Fibroblast of lung (primary cell): ENCODE measurements at places on chromosomes 3 and 15. TPM values are rescaled to one million over a fixed set of nuclear protein-coding genes. Genes with fewer than 3 reads are reported as not detected.
A peak's percentile ranks its signal among the peaks of the same experiment; 100 is the strongest.

Gene PTPRG
- total RNA-seq = 64.5 and 97.9 TPM in 2 replicates

Gene EPHA3
- 0.26 and 0.99 TPM in 2 replicates for total RNA-seq

Gene SEMA3G
- under 0.01 and 0.17 TPM in 2 replicates for total RNA-seq

Gene HYPK
- 8.6 and 9.2 TPM in 2 replicates for total RNA-seq

Gene CHRFAM7A
- total RNA-seq = 0.26 and 0.66 TPM in 2 replicates

Gene ZNF80
- total RNA-seq = not detected in 2 replicates

Gene PTH1R
- 3.3 and 4.3 TPM in 2 replicates for total RNA-seq

Gene UROC1
- not detected in 2 replicates for total RNA-seq

Gene RASGRP1
- not detected in 2 replicates for total RNA-seq

Gene HYAL3
- 5.6 and 7.4 TPM in 2 replicates for total RNA-seq

Gene SNRPN
- 139 and 163 TPM in 2 replicates for total RNA-seq

Gene PGBD4
- 2.6 and 3.0 TPM in 2 replicates for total RNA-seq

GRCh38 chr3:158354713-158355112 is 216.3 kb upstream of the MLF1 start:
- no peak for DNase-seq

GRCh38 chr3:42194943-42195510 is 71.0 kb downstream of the CCK start:
- no peak for DNase-seq

- DNase-seq = peak; percentile 53
Observed at GRCh38 chr3:132253262-132253878, 63.8 kb upstream of the ACP3 start.

DNA sequence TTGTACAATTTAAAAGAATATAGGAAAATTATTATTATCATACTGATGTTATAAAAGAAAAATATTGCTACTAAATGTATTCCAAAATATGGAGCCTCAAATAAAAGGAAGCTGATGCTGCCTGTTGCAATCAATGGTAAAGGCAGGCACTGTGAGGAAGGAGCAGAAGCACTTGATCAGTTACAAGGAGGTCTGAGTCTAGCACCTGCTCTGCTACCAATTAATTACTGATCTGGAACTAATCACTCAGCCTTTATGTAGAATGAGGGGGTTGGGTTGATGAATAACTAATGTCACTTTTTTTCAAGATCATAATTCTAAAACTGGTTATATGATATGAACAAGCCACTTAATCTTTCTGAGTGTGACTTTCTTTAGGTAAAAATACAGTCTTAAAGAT is 5.5 kb downstream of the ADGRG7 start:
- DNase-seq = no peak

DNA sequence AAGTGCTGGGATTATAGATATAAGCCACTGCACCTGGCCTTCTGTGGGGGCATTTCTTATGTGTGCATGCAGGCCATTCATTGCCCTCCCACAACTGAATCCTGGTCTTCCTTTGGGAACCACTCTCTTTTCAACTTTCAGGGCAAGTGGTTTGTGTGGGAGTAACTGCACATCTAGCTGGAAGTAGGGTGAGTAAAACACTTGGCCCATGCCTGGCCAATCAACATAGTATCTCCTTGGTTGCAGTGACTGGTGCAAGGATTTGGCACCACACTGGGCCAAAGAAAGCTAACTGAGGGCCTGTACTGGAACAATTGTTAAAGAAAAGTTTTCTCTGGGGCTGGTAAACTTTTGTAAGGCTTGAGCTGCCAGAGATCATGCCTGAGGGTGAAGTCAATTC is 189.2 kb upstream of the FEZF2 start:
- no peak for DNase-seq

DNA sequence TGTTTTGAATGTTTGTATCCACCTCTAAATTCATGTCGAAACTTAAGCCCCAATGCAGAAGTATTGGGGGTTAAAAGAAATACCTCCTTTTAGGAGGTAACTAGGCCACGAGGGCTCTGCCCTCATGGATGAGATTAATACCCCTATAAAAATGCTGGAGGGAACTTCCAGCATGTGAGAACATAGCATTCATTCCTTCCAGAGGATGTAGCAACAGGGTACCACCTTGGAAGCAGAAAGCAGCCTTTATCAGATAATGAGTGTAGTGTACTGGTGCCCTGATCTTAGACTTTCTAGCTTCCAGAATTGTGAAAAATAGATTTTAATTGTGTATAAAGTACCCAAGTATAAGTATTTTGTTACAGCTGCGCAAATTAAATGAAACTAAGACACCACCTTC is 353.4 kb upstream of the MANF start:
- DNase-seq = no peak

- no peak for DNase-seq
Observed at GRCh38 chr15:92930054-92930621, 30.0 kb downstream of the CHD2 start.

GRCh38 chr3:88038566-88038965 is 20.2 kb downstream of the CGGBP1 start:
- no peak for DNase-seq

- DNase-seq = no peak
Observed at GRCh38 chr3:14151471-14152083, 26.7 kb downstream of the TMEM43 start.

GRCh38 chr15:21261965-21262850 is 178.1 kb downstream of the POTEB3 start:
- no peak for DNase-seq

DNA sequence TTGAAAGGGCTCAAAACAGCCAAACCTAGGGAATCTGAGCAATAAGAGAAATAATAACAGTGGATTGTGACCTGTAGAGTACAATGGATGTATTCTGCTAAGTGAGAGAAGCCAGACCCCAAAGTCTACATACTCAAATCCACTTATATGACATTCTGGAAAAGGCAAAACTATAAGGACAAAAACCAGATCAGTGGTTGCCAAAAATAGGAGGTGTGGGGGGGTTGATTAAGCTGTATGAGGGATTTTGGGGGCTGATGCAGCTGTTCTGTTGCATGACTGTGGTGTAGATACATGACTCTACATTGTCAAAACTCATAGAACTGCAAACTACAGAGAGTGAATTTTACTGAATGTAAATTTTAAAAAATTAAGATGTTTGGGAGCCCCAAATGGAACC is 20.1 kb upstream of the CGNL1 start:
- no peak for DNase-seq

DNA sequence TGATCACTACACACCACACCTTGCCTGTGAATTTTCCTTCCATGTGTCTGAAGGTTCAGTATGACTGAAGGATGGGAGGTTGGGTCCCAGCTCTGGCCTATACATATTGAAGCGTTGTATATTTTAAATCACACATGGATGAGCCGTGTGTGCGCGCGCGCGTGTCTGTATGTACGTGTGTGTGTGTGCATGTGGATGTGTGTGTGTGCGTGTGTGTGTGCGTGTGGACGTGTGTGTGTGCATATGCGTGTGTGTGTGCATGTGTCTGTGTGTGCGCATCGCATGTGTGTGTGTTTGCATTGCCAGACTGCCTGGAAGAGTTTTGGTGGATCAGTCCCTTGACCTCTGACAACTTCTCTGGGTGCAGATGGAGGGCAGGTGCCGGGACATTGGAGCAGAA is 45.7 kb downstream of the RPLP1 start:
- DNase-seq = no peak

DNA sequence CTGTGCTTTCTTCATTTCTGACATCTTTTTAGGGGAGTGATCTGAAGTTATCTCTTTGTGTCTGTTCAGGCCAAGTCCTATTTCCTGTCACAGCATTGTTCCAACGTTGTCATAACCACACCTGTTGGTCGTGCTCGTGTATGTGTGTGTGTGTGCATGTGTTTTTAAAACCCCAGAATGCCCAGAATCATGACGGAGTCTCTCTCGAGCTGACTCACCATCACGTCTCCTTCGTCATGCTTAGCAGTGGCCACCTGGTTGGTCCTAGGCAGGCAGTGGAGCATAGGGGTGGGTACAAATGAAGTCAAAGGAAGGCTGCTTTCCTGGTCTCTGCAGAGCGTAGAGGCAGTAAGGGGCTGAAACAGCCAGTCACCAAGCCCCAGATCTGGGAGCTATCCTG is 126.8 kb upstream of the ABHD17C start:
- peak; percentile 9 for DNase-seq

GRCh38 chr3:150351398-150351797 is 56.7 kb upstream of the TSC22D2 start:
- DNase-seq = no peak

DNA sequence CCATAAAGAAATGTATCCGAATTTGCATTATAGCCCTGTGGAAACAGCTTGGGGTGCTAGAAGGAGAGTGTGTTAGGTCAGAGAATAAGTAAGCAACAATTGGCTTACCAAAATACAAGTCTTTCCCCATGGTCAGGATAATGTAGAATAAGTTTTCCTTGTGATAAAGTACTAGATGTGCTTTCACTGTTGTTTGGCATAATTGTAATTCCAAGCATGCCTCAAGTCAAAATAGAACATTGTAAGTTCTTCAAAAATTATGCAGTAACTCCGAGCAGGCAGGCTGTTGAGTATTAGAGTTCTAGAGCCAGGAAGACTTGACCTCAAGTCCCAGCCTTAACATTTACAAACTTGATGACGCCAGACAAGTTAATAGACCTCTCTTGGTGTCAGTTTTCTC is 242.0 kb downstream of the TUSC7 start:
- peak; percentile 9 for DNase-seq

- no peak for DNase-seq
Observed at GRCh38 chr3:46665763-46666452, 27.6 kb downstream of the ALS2CL start.

DNA sequence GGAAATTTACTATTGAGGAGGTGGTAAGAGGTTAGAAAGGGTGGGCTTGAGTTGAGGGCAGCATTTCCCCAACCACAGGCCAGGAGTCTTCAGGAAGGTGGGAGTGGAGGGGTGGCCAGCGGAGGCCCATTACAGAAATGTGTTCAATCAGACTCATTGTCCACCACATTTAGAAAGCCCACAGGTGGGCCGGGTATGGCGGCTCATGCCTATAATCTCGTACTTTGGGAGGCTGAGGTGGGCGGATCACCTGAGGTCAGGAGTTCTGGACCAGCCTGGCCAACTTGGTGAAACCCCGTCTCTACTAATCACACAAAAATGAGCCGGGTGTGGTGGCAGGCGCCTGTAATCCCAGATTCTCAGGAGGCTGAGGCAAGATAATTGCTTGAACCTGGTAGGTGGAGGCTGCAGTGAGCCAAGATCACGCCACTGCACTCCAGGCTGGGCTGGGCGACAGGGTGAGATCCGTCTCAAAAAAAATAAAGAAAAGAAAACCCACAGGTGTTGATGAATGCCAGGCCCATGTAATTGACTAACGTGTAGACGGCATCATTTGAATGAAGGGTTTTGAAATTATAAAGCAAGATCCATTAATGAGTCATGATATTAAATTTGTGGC is 12.2 kb upstream of the SYNM start:
- no peak for DNase-seq

GRCh38 chr3:45488591-45488990 is 100.2 kb downstream of the LARS2 start:
- no peak for DNase-seq

- no peak for DNase-seq
Observed at GRCh38 chr15:77571181-77571580, 61.5 kb downstream of the LINGO1 start.

- no peak for DNase-seq
Observed at GRCh38 chr3:186225603-186226002, 116.7 kb upstream of the ETV5 start.
